Right ventricle myocardium superior (tissue), 1 donor: ENCODE measurements at places on chromosomes 7 and 10.

DNA sequence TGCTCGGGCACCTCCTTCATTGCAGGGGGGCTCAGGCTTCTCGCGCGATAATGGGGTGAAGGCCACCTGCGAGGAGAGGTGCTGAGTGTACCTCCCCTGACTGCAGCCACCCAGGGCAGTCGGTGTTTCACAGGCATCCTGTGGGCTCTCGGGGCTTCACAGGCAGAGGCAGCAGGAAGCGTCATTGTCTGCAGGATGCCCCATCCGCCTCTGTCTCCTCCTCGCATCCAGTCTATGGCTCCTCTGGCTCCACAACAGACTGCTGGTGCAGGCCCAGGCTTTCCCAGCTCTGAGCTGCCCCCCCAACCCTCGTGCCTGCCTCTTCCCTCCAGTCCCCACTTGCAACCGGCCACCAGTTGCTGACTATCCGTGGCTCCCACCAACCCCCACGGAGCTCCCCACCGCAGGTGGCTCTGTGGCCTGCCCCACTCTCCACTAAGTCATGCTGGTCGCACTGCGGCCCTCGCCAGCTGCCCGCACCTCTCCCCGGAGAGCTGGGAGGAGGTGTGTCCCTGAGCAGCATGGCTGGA, 36.5 kb downstream of the CAMK2B start:
- DNase-seq: peak; percentile 25

DNA sequence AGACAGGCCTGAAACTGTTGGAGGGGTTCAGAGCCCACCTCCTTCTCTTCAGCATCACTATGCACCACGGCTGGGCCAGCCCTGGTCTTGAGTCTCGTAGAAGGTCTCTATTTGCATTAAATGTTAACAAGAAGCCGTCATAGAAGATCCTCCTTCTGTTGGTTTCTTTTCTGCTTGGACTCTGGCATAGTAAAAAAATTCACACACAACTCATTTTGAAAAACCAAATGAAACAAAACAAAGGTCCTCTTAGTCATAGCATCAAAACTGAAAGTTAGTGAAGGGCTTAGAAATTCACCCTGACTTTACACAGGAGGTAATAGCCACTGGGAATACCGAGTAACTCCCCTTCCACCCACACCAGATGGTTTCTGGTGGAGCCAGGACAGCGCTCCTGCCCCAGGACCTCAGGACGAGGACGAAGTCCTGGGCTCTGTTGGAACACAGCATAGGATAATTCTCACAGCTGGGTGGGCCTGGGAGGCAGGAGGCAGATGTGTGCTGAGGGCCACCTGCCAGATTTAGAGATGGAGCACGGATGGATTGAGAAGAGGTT, 248.4 kb upstream of the KLF6 start:
- DNase-seq: no peak

DNA sequence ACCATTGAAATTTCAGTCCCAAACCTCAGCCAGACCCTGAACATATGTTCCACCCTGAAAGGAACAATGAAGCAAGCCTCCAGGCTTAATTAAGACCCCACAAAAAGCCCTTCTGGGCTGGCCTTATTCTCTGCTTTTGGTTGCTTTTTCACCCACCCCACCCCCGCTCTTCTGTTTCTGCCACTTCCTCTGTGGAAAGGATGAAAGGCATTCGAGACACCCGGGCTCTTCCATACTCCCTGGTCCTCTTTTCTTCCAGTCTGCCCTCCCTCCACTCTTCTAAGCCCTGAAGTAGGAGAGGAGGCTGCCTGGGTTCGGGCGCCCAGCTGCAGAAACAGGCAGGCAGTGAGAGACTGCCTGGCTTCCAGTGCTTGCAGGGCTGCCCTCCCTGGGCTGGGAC, 9.4 kb upstream of the FAM241B start:
- no peak for DNase-seq

GRCh38 chr10:72267381-72267780, 6.3 kb upstream of the DDIT4 start:
- DNase-seq: no peak

- DNase-seq: no peak
These were observed 1.3 kb downstream of the SORBS1 start for GRCh38 chr10:95559896-95560277.
